Sciatic nerve (tissue), 2 donors: ENCODE measurements at places on chromosomes 6 and 20. TPM values are rescaled to one million over a fixed set of nuclear protein-coding genes. Genes with fewer than 3 reads are reported as not detected.
A peak's percentile ranks its signal among the peaks of the same experiment; 100 is the strongest.

ARMC12 gene
- 0.80 TPM for total RNA-seq

PAX1 gene
- 0.27 TPM for total RNA-seq

DNA sequence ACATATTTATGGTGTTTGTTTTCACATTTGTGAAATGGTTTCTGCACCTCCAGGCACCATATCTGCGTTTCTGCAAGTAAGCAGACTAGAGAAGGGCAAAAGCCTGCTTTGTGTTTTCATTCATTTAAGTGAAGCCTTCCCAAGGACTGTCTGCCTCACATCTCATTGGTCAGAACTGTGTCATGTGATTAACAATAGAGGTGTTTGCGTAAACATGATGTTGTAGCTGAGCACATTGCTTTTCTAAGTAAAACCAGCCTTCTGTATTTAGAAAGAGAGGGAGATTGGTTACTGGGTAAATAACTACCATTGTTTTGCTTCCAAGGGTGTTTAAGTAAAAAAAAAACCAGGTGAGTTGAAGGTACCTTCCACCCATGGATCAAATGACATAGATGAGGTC is 39.7 kb downstream of the SH3BGRL2 start:
- DNase-seq: no peak

GRCh38 chr6:94902974-94903628 is 674.2 kb upstream of the MANEA start:
- no peak for DNase-seq

- no peak for DNase-seq
Measured at GRCh38 chr6:47146431-47147174, 104.5 kb upstream of the ADGRF1 start.

GRCh38 chr6:81985191-81985590 is 232.7 kb upstream of the TENT5A start:
- DNase-seq: no peak

CST2 gene
- total RNA-seq: not detected

- no peak for DNase-seq
Measured at GRCh38 chr6:80523531-80523997, 417.1 kb downstream of the BCKDHB start.

- DNase-seq: peak; percentile 33
Measured at GRCh38 chr20:64119301-64119680, 11.9 kb upstream of the NPBWR2 start.

DNA sequence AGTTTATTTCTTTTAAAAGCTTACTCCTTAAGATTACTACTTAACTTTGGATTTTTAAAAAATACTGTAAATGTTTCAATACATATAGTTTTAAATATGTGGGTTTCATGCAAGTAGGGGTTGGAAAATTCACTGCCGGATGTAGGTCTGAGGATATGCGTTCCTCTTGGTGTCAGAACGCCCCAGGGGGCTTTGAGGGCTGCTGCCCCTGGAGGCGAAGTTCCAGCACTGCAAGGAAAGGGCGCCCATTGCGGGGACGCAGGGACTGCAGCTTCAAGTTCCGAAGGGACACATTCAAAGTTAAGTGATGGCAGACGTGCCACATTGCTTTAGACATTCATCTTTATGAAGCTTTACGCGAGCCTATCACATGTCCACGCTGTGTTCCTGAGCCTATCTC is 152.9 kb downstream of the SOD2 start:
- DNase-seq: no peak

GRCh38 chr6:138287144-138287955 is 69.1 kb upstream of the PBOV1 start:
- no peak for DNase-seq

DNA sequence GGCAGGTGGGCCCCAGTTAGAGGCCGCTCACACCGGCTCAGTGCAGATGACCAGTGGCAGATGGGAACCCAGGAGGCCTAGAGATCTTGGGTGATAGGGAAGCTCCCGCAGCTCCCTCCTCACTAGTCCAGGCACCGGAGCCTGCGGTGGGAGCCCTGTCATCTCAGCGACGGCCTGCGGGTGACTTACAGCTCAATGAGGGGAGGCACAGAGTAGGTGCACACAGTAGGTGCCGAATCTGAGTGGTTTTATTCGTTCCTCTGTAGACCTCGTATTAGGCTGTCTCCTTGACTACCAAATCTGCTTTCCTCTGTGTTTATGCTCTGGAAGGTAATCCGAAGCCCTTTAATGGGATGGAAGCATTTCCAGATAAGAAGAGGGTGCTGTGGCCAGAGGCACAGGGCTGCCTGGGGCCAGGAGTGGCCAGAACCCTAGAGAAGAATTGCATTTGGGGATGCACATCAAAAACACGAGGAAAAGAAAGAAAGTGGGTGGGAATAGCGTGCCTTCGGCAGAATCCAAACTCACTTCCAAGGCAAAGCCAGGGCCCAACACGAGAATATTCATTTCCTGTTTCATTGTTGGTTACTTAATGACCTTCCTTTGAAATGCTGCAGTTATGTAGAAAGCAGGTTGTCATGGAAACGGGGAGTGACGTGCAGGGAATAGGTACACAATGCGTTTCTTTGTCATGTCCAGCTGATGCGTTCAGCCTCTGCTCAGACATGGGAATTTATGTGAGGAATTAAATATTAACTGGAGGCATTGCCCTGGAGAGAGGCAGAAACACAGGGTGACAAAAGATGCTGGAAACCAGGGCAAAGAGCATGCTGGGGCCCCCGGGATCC is 24.7 kb downstream of the MYT1 start:
- DNase-seq: no peak

DNA sequence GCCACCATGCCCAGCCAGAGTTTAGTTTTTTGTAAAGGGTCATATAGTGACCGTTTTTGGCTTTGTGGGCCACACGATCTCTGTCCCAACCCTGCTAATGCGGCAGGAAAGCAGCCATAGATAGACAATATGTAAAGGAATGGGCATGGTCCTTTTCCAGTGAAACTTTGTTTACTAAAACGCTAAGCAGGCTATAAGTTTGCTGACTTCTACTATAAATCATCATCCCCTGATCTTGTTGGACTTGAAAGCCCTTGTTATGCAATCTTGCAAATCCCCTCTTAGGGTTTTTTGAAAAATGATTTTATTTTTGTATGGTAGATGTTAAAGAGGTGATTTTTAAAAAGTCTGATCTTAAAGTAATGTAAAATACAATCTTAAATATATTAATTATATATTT is 63.6 kb downstream of the CBFA2T2 start:
- DNase-seq: no peak

DNA sequence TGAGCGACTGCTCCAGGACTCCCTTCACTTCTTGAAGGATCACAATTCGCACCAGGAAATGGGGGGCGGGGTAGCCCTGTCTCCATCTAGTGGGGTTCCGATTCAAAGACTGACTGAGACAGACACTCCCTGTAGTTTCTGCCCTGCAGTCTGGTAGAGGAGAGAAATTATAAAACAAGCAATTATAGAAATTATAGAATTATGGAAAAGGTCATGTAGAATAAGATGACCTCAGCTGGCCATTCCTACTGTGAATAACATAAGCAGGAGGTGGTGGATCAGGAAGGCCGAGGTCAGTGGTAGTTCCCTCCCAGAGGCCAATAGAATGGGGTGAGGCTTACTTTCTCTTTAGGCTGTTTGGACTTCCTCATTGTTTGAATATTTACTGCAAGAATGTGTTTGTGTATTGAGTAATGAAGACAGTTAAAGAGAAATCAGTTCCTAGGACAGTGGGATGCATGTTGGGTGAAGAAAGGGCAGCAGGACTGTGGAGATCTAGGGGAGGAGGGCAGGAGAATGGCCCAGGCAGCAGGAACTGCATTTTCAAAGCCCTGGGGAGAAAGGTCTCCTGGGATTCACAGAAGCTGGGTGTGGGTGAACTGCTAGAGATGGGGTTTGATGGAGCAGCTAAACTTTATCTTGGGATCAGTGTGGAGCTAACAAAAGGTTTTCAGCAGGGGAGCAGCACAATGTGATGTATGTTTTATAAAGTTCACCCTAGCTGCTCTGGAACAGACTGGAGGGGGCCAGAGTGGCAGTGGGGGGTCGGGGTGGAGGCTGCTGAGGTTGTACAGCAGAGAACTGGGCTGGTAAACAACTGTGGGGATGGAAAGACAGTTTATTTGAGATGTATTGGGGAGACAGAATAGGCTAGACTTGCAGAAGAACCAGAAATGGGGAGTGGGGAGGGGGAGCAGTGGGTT is 2.1 kb downstream of the ZNF341 start:
- no peak for DNase-seq

C6orf118 gene
- total RNA-seq: not detected

GRCh38 chr6:40336296-40336695 is 250.9 kb downstream of the LRFN2 start:
- no peak for DNase-seq

ESR1 gene
- 16.5 TPM for total RNA-seq

- no peak for DNase-seq
Measured at GRCh38 chr20:35306931-35307517, 14.8 kb upstream of the FAM83C start.
